ENCODE measurements at places on chromosomes 11 and 22. TPM values are rescaled to one million over a fixed set of nuclear protein-coding genes. Genes with fewer than 3 reads are reported as not detected.

- peak; percentile 76 for DNase-seq
Measured at GRCh38 chr11:94876645-94877442, 96.5 kb downstream of the CWC15 start.

The IL10RA gene
- not detected for total RNA-seq

DNA sequence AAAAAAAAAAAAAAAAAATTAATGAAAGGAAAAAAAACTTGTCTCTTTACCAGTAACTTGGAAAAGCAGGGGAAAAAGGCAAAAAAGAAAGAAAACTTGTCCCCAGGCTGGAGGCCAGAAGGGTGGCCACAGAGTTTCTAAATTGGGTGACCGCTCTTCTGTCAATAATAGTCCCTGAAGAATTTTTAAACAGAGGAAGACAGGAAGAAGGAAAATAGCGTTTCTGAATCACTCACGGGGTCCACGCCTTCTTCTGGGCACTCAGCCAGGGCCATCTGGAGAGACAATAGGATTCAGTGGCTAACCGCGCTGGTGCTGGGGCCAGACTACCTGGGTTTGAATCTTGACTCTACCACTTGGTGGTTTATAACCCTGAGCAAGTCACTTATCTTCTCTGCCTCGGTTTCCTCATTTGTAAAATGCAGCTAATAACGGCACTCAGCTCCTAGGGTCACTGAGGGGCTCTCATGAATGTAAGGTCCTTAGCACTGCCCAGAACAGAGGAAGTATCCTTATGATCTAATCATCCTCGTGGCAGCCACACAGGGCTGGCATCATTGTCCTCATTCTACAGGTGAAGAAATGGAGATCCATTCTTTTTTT is 7.0 kb downstream of the C11orf86 start:
- DNase-seq = peak; percentile 87

The OR4S2 gene
- total RNA-seq = not detected

The XBP1 gene
- total RNA-seq = 300 TPM

DNA sequence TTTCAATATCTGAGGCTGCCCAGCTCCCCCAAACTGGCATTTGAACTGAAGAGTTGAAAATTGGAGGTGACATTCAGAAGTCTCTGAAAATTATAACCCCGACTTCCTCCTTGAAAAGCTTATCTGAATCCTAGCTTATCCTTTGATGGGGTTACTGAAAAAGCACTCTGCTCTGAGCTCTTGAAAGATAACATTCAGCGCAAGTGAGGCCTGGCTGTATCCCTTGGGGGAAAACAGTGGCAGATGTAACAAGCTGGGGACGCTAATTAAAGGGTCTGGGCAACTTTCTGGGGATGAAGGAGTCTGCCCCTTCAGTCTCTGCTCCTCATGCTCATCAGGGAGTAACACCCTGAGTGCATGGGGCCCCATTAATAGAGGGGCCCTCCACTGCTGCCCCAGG is 402.0 kb upstream of the CADM1 start:
- no peak for DNase-seq

GRCh38 chr11:78916759-78917158 is 342.1 kb upstream of the NARS2 start:
- no peak for DNase-seq

- DNase-seq = no peak
Measured at GRCh38 chr11:27807596-27807995, 107.3 kb upstream of the BDNF start.

DNA sequence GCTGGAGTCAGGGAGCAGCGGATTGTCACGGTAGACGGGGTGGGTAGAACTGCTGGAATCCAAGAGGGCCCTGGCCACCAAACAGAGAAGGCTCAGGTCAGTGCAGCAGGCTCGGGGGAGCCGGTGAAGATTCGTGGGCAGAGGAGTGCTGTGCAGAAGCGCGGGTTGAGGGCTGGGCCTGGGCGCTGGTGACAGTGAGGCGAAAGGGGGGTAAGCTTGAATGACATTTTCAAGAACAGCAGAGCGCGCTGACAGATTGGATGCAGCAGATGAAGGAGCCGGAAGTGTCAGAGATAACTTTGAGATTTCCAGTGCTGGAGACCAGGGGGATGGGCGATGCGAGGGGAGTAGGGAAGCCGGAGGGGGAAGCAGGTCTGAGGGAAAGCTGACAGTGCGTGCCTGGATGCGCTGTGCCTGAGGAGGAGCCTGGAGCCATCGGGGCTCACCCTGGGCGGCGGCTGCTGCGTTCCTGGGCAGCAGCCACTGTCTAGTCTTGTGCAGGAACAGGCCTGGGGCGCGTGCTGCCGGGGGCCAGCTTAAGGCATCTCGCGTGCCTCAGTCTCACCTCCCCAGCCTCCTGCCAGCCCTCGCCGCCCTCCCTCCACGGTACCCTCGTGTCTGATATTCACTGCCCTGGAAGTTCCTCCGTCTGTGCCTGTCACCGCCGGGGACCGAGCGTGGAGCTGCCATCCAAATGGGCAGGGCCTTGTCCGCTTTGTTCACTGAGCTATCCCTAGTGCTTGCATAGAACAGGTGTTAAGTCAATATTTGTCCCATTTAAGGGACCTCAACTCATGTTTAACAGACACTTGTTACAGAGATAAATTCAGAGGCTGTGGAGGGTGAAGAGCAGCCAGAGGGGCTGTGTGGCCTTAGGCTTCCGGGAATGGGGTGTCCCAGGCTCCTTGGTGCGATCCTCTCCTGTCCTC is 5.2 kb downstream of the GRIK4 start:
- DNase-seq = no peak

DNA sequence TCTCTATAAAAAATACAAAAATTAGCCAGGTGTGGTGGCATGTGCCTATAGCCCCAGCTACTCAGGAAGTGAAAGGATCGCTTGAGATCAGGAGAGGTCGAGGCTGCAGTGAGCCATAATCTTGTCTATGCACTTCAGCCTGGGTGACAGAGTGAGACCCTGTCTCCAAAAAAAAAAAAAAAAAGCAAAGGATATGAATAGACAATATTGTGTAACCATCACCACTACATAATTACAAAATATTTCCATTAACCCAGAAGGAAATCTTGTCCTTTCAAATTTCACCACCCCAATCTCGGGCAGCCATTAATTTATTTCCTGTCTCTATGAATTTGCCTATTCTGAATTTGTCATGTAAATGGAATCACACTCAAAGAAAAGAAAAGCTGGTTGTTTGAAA is 21.2 kb downstream of the RSF1 start:
- DNase-seq = no peak

The NAALADL1 gene
- not detected for total RNA-seq

The PRG3 gene
- not detected for total RNA-seq

The SLC17A6 gene
- not detected for total RNA-seq

DNA sequence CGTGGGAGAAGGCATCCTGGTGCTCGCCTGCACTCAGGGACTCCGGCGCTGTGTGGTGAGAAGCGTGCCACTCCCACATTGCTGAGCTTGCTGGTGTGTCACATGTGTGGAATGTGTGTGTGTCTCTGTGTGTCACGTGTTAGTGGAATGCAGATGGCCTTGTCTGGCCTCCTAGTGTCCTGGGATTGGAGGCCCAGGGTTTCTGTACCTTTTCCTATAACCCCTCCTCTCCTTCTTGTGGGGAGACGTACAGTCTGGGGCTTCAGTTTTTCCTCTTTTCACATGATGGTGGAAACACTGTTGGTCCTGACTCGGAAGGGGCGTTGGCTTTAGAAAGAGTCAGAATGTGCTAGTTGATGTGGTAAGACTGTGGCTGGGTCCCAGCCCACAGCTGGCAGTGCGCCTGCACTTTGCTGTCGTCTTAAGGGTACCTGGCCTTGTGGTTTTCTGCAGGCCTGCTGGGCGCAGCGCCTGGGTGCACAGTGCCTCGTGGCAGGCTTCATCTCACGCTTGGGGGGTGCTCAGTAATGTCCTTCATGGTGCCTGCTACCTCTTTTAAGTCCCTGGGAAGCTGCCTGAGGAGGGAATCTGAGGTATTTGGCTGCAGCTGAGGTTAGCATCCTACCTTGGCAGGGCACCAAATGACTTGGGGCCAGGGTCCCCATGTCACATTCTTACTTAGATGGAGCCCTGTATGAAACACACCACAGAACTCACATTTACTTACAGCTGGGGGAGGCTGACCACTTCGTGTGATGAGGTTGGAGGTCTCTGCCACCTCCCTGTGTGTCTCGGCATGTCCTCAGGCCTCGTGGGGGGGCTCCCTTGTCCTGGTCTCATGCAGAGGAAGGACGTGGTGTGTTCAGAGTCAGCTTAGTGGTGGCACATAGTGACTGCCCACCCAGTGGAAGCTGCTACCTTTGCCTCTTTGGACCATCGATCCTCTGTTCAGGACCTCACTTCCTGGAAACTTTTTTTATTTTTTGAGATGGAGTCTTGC is 61.9 kb downstream of the MED15 start:
- peak; percentile 97 for DNase-seq

- DNase-seq = no peak
Measured at GRCh38 chr11:3222941-3223915, 4.6 kb upstream of the MRGPRG start.

The PDGFD gene
- total RNA-seq = 13.1 TPM

DNA sequence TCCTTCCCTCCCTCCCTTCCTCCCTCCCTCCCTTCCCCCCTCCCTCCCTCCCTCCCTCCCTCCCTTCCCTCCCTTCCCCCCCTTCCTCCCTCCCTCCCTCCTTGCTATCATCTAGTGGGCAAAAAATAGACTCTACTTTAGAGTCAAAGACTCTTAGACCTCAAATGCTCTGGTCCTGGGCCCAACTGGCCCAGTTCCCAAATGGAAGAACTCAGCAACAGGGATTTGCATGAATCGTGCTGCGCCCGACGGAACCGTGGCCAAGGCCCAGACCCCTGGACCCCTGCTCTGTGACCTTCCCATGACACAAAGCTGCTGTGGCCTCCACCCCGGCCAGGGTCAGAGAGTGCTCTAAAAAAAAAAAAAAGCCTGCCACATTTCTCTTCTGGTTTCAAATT is 97.4 kb downstream of the WNT7B start:
- DNase-seq = no peak

- no peak for DNase-seq
Measured at GRCh38 chr11:65225279-65226102, 36.3 kb upstream of the POLA2 start.

DNA sequence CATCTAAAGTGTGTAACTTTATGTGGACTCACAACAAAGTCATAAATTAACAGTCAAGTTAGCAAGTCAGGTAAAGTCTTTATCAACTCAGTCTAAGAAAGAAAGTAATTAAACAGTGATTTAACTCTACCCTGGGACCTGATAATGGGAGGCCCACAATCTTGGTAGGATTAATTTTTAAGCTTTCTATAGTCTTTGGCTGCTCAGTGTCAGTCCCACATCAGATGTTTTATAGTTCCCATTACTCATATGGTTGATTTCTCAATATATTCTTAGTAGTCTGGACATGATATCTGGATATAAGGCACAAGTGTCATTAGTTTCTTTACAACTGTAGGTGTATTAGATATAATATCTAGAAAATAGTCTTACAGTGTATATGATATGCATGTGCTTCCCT is 38.5 kb upstream of the SCN3B start:
- DNase-seq = no peak

The POU2AF2 gene
- not detected for total RNA-seq

GRCh38 chr11:109971184-109971523 is 122.0 kb upstream of the ZC3H12C start:
- no peak for DNase-seq

The BRSK2 gene
- total RNA-seq = 2.4 TPM

The OR2AG2 gene
- total RNA-seq = not detected

The MUC5AC gene
- not detected for total RNA-seq

DNA sequence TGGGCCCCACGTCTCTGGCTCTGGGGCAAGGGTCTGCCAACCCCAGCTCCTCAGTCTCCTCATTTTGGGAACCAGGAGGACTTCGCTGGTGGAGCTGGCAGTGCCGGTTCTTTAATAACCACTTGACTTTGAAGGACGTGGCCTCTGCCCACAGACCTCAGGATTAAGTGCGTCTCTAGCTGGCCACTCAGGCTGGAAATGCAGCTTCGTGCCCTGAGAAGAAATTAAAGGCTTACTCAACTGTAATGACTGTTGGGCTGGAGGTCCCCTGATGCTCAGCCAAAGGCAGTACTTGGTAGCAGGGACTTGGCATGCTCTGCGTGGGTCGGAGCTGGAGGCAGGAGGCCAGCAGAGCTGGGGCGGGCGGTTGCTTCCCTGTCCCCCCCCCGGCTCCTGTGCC is 16.7 kb upstream of the PARVG start:
- DNase-seq = no peak

- no peak for DNase-seq
Measured at GRCh38 chr11:68498321-68498720, 37.8 kb downstream of the PPP6R3 start.

The ST14 gene
- not detected for total RNA-seq

DNA sequence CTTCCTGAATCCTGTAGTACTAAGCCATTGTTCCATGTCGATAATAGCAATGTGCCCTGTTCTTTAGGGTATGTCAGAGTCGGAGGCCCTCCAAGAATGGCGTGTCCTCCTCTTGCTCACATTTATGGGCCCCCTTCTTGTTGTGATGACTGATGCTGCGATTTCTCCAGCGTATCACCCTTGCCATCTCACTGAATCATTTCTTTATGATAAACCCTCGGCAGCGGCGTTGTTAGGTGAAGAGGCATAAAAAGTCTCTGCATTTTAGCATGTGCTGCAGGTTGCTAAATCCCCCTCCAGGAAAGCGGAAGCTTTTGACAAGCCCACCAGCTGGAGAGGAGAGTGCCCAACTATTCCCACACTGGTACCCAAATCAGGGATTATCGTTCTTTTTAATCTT is 1045.3 kb downstream of the BRD1 start:
- DNase-seq = no peak

DNA sequence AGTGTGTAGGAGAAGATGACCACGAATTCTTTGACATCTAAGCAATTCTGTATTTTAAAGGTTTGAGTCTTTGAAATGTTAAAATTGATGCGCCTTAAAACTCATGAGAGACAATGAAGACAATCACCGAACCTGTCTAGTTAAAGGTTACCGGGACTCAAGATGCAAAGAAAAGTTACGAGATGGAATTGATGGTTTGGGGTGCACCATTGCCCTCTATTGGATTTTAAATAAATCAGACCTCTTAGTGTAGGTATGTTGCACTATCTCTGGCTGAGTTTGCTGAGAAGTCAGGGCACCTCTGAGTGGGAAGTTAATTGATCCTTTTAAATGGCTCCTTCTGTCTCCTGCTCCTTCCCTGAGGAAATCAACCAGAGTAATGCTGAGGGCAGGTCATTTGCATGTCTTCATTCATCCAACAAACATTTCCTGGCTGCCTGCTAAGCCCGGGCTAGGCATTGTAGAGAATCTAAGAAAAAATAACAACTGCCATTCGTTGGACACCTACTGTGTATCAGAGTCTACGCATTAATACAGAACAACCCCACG is 19.4 kb upstream of the TMA7B start:
- no peak for DNase-seq

- DNase-seq = no peak
Measured at GRCh38 chr11:21944577-21944976, 248.3 kb upstream of the ANO5 start.

The OR51I1 gene
- total RNA-seq = not detected
